NCI-H82 (cell line): ENCODE measurements at places on chromosomes 11 and 22.

GRCh38 chr11:38900211-38900610, 2302.2 kb upstream of the RAG2 start:
- DNase-seq: no peak

GRCh38 chr11:96070453-96070852, 146.5 kb upstream of the MTMR2 start:
- DNase-seq: no peak

GRCh38 chr11:1557051-1557884, 14.8 kb downstream of the DUSP8 start:
- DNase-seq: no peak

DNA sequence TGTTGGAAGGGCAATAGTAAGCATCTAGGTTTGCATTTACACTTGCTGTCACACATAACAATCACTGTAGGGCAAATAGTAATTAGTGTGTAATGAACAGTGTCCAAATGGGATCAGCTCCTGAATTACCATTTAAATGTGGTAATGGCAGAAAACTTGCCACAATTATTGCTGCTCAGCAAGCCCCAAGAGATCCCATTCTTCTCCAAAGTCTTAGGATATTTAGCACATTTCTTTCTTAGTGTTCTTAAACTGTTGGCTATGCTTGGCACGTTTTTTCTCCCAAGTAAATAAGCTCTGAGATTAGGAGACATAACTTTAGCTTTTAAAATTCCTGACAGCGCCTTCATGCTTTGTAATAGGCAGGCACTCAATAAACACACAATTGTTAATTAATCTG, 1037.0 kb downstream of the DLG2 start:
- no peak for DNase-seq

DNA sequence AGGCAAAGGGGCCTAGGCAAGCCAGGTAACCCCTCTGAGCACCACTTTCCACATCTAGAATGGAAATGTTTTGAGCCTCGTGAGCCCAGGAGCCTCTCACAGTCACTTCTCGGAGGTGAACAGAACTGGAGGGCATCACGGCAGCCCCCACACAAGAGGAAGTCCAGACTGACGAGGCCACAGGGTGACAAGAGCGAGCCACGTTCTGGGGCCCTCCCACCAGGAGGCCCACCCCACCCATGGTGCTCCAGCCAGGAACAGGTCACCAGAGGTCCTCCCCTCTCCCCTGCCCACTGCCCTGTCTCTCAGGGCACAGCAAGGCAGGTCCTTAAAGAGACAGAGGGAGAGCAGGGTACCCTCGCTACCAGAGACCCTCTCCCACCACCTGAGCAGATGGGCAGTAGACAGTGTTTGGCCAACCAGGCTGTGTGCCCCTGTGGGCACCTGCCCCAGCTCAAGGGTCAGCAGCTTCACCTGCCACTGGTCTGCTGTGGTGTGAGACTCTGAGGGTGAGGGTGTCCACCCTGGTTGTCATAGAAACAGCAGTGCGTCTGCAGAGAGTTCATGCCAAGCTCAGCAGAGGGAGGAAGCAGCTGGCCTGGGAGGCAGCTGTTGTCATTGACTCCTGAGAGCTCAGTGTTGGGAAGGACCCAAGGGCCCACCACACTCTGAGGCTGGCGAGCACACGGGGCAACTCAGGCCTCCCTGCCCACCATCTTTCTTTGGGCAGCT, 31.4 kb downstream of the RSPH14 start:
- peak; percentile 15 for DNase-seq

GRCh38 chr11:108853864-108854263, 189.0 kb downstream of the DDX10 start:
- DNase-seq: peak; percentile 11

- no peak for DNase-seq
These were observed 90.8 kb upstream of the HSD17B12 start for GRCh38 chr11:43589601-43590250.

- no peak for DNase-seq
These were observed 32.8 kb upstream of the SUSD2 start for GRCh38 chr22:24148266-24149197.

GRCh38 chr11:4830346-4830745, 9.2 kb downstream of the OR51F2 start:
- no peak for DNase-seq

DNA sequence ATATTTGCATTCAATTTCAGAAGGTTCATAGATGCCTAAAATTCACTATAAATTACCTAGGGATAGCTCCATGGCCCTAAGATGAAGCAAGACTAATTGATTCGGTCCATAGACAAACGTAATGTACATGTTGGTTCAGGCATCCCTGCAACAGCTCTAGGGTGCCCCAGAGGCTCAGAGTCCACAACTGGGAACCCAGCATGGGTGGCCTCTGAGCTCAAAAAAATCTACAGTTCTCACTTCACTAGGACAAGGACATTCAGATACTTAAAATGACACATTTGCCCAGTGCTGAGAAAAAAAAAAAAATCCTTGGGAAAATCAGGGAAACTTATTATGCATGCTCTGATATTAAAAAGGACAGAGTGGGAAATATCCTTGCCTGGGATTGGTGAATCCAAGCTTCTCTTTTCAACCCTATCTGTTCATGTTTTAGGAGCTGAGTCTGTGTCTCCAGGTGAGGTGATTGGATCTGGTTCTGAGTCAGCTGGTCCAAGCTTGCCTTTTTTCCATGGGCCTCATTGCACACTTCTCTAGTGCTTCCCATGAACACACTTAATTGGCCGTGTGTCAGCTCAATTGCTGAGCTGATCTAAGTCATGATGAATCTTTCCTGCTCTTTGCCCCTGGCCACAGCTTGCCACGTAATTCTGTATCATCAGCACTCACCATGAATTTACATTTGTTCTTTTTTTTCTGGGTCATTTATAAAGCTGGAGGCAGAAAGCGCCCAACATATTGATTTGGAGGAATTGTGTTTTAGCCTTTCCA, 116.3 kb upstream of the RCN1 start:
- no peak for DNase-seq

DNA sequence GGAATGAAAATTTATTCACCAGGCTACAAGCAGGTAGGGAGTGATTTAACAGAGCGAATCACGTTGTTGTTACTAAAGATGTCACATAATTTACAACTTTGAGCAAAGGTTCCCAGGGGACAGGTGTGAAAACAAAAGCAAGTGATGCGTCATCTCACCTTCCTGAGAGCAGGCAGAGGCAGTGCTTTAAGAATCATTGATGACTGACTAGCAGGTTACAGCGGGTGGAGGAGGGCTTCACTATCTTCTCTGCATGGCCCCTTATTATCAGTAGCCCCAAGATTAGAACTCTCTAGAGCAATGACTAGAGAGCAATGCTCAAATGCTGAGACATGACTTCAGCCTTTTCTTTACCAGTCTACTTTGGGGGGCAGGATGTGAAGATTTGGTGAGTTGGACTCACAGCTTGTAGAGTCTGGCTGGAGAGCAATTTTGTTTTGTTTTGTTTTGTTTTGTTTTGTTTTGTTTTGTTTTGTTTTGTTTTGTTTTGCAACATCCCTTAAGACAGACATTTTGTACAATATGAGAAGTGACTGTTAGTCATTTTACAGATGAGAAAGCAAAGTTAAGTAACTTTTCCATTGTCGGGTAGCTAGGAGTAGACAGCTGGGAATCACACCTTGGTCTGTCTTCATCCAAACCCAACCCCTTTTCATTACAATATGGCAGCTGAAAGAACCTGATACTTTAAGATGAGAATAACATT, 84.8 kb downstream of the SLC1A2 start:
- DNase-seq: no peak

GRCh38 chr11:132125988-132126871, 755.8 kb downstream of the NTM start:
- DNase-seq: no peak
